Upper lobe of right lung (tissue), 1 donor: ENCODE measurements at places on chromosomes 7 and 10.

DNA sequence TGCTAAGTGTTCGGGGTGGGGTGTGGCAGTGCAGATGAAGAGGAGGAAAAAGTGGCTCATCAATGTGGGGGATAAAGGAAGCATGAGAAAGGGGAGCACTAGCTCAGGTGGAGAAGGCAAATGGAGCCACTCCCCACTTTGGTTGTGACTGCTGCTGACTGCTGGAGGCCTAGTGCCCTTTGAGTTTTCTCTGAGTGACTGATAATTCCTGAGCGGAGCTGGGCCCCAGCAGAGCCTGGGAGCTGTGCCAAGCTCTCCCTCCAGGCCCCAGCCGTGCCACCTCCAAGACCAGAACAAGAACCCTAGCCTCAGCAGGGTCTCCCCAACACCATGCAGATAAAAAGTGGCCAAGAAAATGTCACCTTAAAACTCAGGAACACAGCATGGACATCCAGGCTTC, 9.7 kb upstream of the RASSF4 start:
- peaks cover 9% of the 10 kb centered on the region for H3K4me1 ChIP-seq
- no peaks in the 10 kb centered on the region for H3K27me3 ChIP-seq
- no peak overlapping the region for H3K27ac ChIP-seq

DNA sequence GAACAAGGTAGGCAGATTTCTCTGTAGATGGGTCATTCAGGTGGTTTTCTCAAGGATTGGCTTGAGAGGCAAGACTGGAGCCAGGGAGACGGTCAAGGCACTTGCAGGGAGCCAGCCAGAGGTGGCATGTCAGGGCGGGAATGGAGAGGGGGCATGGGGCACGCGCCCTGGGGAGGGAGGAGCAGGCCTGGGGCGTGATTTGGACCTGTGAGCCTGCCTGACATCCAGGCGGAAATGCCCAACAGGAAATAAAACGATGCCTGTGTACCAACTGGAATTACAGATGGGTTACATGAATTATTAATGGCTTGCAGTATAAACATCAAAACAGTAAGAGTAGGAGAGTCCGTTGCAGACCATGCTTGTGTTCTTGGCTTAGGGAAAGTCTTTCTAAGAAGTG, 8.6 kb upstream of the SUN1 start:
- no peak for DNase-seq
- peaks cover 25% of the 10 kb centered on the region for H3K4me1 ChIP-seq
- peak overlapping the region; percentile 21 for H3K27ac ChIP-seq
- H3K4me3 ChIP-seq = no peak overlapping the region
- H3K27me3 ChIP-seq = no peaks in the 10 kb centered on the region

- H3K4me1 ChIP-seq = no peaks in the 10 kb centered on the region
- H3K4me3 ChIP-seq = no peak overlapping the region
- no peak overlapping the region for H3K27ac ChIP-seq
- H3K27me3 ChIP-seq = no peaks in the 10 kb centered on the region
- no peak for DNase-seq
- no peaks in the 10 kb centered on the region for H3K36me3 ChIP-seq
These were observed 190.3 kb downstream of the CHCHD3 start for GRCh38 chr7:132891554-132891953.

- no peaks in the 10 kb centered on the region for H3K4me1 ChIP-seq
- H3K27ac ChIP-seq = no peak overlapping the region
- DNase-seq = no peak
- no peaks in the 10 kb centered on the region for H3K36me3 ChIP-seq
- no peaks in the 10 kb centered on the region for H3K27me3 ChIP-seq
These were observed 74.9 kb downstream of the VWC2 start for GRCh38 chr7:49848211-49848841.

- H3K4me1 ChIP-seq = no peaks in the 10 kb centered on the region
- DNase-seq = no peak
- H3K27me3 ChIP-seq = peaks cover 96% of the 10 kb centered on the region
- no peaks in the 10 kb centered on the region for H3K36me3 ChIP-seq
- no peak overlapping the region for H3K27ac ChIP-seq
These were observed 35.1 kb upstream of the PAX2 start for GRCh38 chr10:100710151-100710871.

GRCh38 chr10:78278058-78278404, 244.4 kb downstream of the RPS24 start:
- no peak overlapping the region for H3K4me3 ChIP-seq
- no peaks in the 10 kb centered on the region for H3K4me1 ChIP-seq
- H3K27ac ChIP-seq = no peak overlapping the region
- no peaks in the 10 kb centered on the region for H3K27me3 ChIP-seq
- no peaks in the 10 kb centered on the region for H3K36me3 ChIP-seq
- no peak for DNase-seq

- H3K36me3 ChIP-seq = no peaks in the 10 kb centered on the region
- no peaks in the 10 kb centered on the region for H3K4me1 ChIP-seq
- H3K27ac ChIP-seq = no peak overlapping the region
- H3K4me3 ChIP-seq = no peak overlapping the region
- no peaks in the 10 kb centered on the region for H3K27me3 ChIP-seq
These were observed 18.7 kb downstream of the CCDC136 start for GRCh38 chr7:128810473-128810872.

- no peak overlapping the region for H3K27ac ChIP-seq
- H3K4me1 ChIP-seq = no peaks in the 10 kb centered on the region
- H3K36me3 ChIP-seq = peaks cover 11% of the 10 kb centered on the region
- H3K4me3 ChIP-seq = no peak overlapping the region
These were observed 11.5 kb downstream of the STEAP2 start for GRCh38 chr7:90222811-90223725.
